MCF 10A (cell line): ENCODE measurements at places on chromosomes 3 and 15. TPM values are rescaled to one million over a fixed set of nuclear protein-coding genes. Genes with fewer than 3 reads are reported as not detected.

CLRN1 gene
- total RNA-seq, result not detected in 2 replicates

ACP3 gene
- not detected in 2 replicates for total RNA-seq

CYP19A1 gene
- total RNA-seq, result 1.1 TPM in 1 of 2 replicates, not detected in the other

TMEM207 gene
- total RNA-seq, result not detected in 2 replicates

NMNAT3 gene
- total RNA-seq, result 1.0 and 1.9 TPM in 2 replicates

CCDC33 gene
- total RNA-seq, result not detected in 2 replicates

RNU5B-1 gene
- total RNA-seq, result not detected in 2 replicates

CHST13 gene
- total RNA-seq, result not detected in 2 replicates

CORO2B gene
- total RNA-seq, result 0.47 and 0.79 TPM in 2 replicates

CYP1A1 gene
- total RNA-seq, result not detected in 2 replicates

CD200R1 gene
- total RNA-seq, result not detected in 2 replicates

ADCY5 gene
- not detected in 2 replicates for total RNA-seq

RTP1 gene
- total RNA-seq, result not detected in 2 replicates
